ENCODE measurements at places on chromosomes 13 and 19.

GRCh38 chr13:112027250-112027649 is 39.7 kb upstream of the SOX1 start:
- DNase-seq = no peak

GRCh38 chr13:26606631-26607030 is 49.1 kb downstream of the WASF3 start:
- no peak for DNase-seq

- no peak for DNase-seq
These were observed 1179.9 kb upstream of the PCDH9 start for GRCh38 chr13:68410007-68410406.

GRCh38 chr13:73722120-73722519 is 412.1 kb downstream of the KLF12 start:
- DNase-seq = no peak

- DNase-seq = no peak
These were observed 55.7 kb downstream of the MAP4K1 start for GRCh38 chr19:38562096-38562495.

- no peak for DNase-seq
These were observed 720.3 kb downstream of the UQCRFS1 start for GRCh38 chr19:28492621-28493020.

GRCh38 chr13:75656425-75656989 is 20.4 kb downstream of the LMO7 start:
- DNase-seq = no peak

DNA sequence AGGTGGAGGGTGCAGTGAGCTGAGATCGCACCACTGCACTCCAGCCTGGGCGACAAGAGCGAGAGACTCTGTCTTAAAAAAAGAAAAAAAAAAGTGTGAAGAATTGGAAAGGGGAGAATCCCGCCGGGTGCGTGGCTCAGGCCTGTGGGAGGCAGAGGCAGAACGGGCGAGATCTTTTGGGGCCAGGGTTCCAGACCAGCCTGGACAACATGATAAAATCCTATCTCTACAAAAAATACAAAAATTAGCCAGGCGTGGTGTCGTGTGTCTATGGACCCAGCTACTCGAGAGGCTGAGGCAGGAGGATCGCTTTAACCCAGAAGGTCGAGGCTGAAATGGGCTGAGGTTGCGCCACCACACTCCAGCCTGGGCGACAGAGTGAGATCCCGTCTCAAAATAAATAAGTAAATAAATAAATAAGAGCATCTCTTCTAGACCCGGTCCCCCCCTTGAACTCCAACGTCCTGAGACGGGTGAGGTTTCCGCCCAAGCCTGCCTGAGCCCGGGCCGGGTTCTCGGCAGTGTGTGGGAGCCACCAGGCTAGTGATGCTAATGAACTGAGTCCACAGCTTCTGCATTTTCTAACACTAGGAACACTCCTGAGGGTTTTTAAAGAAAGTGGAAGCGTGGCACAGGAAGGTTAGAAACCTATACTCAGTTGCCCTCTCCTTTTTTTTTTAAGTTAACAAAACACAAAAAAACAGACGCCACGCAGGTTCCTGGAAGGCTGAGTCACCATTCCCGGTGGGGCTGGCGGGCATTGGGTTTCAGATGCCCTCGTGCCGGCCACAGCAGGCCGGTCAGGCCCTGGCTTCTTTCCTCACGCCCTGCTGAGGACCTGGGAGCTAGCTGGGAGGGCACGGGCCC is 22.0 kb downstream of the GPX4 start:
- no peak for DNase-seq

- no peak for DNase-seq
These were observed 180.4 kb downstream of the LIG4 start for GRCh38 chr13:108034909-108035410.

DNA sequence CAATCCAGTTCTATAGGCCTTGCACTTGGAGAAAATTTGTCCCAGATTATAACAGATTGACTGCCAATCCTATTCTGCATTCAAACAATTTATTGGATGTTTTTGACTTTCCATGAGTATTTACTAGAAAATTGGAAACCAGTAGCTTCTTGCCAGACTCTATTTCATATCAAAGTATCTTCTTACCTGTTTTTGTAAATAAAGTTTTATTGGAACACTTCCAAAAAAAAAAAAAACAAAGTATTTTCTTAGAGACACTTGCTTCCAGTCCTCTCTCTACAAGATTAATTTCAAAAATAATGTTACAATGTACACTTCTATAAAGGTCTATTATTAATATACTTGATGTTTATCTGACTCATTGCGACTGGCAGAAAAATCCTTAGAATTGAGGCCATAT is 209.2 kb upstream of the PCDH9 start:
- DNase-seq = no peak

DNA sequence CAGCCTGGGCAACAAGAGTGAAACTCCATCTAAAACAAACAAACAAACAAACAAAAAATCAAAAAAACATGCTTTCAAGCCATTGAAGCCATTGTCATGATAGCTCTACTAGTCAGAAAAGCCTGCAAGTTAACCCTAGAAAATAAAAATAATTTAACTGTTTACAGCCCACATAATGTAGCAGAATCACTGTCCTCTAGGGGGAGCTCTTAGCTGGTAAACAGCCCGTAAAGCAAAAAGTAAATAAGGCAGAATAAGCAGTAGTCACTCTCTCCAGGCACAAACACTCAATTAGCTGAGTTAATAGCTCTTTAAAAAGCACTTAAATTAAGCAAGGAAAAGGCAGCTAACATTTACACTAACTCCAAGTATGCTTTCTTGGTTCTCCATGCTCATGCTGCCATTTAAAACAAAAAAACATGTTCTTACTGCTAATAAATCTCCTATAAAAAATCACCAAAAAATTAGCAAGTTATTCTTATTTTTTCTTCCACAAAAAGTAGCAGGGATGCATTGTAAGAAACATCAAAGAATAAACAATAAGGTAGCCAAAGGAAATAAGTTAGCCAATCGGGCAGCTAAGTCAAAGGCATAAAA is 11.3 kb downstream of the LILRB4 start:
- peak; percentile 21 for DNase-seq

DNA sequence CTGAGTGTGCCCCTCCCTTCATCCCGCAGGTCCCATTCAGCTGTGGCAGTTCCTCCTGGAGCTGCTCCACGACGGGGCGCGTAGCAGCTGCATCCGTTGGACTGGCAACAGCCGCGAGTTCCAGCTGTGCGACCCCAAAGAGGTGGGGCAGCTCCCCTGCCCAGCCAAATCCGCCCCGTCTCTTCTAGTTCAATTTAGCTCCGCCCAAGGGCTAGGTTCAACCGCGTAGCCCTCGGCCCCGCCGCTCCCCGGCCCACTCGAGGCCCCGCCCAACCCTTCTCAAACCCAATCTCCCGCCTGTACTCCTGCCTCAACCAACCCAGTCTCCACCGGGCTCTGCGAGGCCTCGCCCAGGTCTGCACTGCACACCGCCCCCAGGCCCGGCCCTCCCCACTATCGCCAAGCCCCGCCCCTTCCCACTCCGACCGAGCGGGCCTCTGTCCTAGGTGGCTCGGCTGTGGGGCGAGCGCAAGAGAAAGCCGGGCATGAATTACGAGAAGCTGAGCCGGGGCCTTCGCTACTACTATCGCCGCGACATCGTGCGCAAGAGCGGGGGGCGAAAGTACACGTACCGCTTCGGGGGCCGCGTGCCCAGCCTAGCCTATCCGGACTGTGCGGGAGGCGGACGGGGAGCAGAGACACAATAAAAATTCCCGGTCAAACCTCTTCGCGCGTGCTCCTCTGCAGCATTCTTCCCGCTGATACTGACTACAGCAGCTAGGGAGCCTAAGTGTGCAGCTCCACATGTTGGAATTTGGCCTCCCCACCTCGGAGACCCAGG is 2.9 kb downstream of the ETV2 start:
- DNase-seq = peak; percentile 86

DNA sequence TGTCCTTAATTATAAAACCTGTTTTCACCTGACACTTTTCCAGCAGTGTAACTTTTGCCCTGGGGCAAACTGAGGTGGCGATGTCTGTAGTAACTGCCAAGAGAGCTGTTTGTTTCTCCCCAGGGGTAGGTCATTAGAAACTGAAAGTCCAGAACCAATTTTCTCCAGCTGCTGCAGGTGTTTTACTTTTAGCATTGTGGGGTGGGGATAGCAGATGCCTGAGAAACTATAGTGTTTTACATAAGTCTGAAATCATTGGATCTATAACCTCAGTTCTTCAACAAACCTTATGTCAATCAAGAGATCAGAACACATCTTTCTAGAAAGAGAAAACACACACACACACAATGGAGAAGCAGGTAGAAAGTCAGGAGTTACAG is 92.7 kb downstream of the LHFPL6 start:
- DNase-seq = no peak

GRCh38 chr19:53868091-53868891 is 608 bp downstream of the MYADM start:
- DNase-seq = no peak

- no peak for DNase-seq
These were observed 460.7 kb downstream of the GPC6 start for GRCh38 chr13:93687261-93687660.

GRCh38 chr19:4831304-4831978 is at the start of gene TICAM1:
Gene TICAM1 (minus strand): TSS chr19:4831712. CDS start chr19:4818377, 13,335 bp downstream.
- DNase-seq = peak; percentile 34

GRCh38 chr13:94483970-94484369 is 4.5 kb upstream of the DCT start:
- no peak for DNase-seq
